ENCODE measurements at places on chromosomes 4 and X. TPM values are rescaled to one million over a fixed set of nuclear protein-coding genes. Genes with fewer than 3 reads are reported as not detected.

Gene TRIM61
- 1.8 TPM for total RNA-seq

Gene ASB12
- not detected for total RNA-seq

Gene GDI1
- 92.7 TPM for total RNA-seq

DNA sequence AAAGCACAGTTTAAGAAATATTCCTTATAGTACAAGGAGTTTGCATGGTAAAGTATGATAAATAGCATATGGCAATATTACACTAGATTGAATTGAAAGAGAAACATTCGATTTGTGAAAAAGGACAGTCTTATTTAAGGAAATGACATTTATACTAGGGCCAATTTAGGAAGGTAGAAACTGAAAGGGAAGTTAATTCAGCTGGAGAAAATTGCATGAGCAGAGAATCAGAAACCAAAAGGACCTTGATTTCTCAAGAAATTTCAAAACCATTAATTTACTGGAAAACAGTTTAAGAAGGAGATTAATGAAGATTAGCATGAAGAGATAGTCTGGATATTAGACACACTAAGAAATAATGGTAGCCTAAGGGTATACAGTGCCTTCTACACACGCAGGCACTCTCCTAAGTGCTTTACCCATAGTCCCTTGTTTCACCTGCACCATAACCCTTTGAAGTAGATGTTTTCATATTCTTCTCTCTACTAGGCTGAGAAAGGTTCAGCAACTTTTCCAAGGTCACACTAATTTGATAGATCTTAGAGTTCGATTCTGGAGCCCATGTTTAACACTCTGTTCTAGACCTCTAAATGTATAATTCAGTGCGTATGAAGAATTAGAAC lies 259.1 kb upstream of the SLIT2 start:
- no peaks in the 10 kb centered on the region for H3K36me3 ChIP-seq
- no peaks in the 10 kb centered on the region for H3K4me1 ChIP-seq
- no peak overlapping the region for H3K4me3 ChIP-seq
- no peak overlapping the region for H3K27ac ChIP-seq
- DNase-seq, result no peak

Gene XPNPEP2
- total RNA-seq, result 1.6 TPM

Gene XG
- not detected for total RNA-seq

GRCh38 chr4:25955705-25956104 lies 41.7 kb downstream of the SMIM20 start:
- no peaks in the 10 kb centered on the region for H3K36me3 ChIP-seq
- peaks cover 4% of the 10 kb centered on the region for H3K4me1 ChIP-seq
- peaks cover 6% of the 10 kb centered on the region for H3K27me3 ChIP-seq
- H3K27ac ChIP-seq, result no peak overlapping the region

Gene NOX1
- total RNA-seq, result not detected

All from activated CD8-positive, alpha-beta T cell treated with anti-CD3 and anti-CD28 coated beads, Interleukin-2, amount 10 ng/mL, durations not matched to agents 7 days and 5 days (primary cell).